NCI-H510A treated with DMSO at 0.1 percent for 48 hours (cell line): ENCODE measurements at places on chromosomes 1 and 21.
A peak's percentile ranks its signal among the peaks of the same experiment; 100 is the strongest.

- no peak for DNase-seq
These were observed 20.2 kb upstream of the ZBTB21 start for GRCh38 chr21:42030311-42030710.

- DNase-seq: no peak
These were observed 63.3 kb downstream of the PLPP3 start for GRCh38 chr1:56515898-56516538.

DNA sequence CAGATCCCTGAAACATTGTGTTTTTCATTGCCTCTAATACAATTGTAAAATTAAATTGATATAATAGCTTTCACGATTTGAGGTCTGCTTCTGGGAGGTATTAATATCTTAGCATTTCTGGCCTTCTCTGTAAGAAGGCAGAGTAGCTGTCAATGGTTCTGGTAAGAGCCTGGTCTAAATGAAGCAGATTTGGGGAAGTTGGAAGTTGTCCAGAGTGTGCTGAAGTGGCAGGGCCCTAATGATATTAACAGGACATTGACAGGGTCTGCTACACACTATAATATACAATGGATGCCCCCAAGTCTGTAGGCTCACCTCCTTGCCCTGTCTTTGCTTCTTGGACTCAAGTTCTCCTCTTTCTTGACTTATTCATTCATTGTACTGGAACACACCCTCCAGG lies 99.5 kb downstream of the C4BPA start:
- DNase-seq: no peak

- DNase-seq: no peak
These were observed 3.4 kb upstream of the PLCH2 start for GRCh38 chr1:2472561-2473177.

DNA sequence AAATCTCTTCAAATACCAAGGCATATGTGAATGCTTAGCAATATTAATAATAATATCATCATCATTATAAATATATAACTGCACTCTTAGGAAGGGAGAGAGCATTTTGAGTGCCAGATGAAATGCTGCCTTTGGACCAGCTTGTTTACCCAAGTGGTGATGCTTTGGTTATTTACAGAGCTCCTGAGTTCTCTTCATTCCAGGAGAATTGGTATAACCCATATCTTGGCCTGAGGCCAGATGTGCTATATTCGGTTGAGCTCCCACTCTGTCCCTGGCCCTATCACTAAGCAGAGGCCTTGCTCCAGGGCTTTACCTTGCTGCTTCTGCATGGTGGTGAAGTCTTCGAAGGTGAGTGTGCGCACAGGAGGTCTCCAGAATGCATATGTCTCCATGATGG lies 89.4 kb downstream of the TBX15 start:
- DNase-seq: no peak

- DNase-seq: no peak
These were observed 417.0 kb upstream of the ESRRG start for GRCh38 chr1:217140041-217140901.

DNA sequence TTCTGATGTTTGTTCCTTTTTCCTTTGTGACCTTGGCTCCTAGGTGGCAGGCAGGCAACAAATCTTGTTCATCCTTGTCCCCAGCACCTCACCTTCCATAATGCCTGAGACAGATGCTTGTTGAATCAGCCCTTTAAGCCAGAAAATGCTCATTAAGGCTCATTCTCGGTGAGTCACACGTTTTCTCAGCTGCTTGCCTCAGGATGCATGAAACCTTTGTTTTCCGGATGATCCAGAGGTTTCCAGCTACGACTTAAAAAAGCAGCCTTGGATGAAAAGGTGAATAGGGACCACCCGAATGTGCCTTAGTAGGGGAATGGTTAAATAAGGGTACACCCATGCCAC lies 4.6 kb upstream of the ATP13A2 start:
- no peak for DNase-seq

DNA sequence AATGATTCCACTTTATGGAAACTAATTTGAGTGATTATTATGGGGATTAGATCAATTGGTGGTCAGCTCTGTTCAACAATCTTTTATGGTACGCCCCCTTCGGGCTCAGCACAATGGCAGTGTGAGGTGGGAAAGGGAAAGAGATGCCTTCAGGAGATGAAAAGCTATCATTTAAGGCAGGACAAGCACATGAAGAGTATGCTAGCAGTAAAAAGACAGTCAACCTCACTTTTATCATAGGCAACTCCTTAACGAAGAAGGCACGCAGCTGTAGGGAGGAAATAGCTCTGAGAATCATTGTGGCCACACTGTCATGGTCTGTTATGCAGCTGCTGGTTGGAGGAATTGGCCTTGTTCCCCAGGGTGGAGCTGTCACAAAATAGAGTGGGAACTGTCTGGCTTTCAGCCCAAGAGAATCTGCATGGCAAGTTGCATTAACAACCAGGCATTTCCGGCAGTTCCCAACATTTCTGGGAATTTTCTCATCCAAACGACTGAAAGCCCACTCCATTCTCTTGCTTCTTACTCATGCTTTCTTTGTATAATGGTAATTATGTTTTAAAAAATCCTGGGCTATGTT lies 54.4 kb upstream of the BCL10 start:
- DNase-seq: no peak

DNA sequence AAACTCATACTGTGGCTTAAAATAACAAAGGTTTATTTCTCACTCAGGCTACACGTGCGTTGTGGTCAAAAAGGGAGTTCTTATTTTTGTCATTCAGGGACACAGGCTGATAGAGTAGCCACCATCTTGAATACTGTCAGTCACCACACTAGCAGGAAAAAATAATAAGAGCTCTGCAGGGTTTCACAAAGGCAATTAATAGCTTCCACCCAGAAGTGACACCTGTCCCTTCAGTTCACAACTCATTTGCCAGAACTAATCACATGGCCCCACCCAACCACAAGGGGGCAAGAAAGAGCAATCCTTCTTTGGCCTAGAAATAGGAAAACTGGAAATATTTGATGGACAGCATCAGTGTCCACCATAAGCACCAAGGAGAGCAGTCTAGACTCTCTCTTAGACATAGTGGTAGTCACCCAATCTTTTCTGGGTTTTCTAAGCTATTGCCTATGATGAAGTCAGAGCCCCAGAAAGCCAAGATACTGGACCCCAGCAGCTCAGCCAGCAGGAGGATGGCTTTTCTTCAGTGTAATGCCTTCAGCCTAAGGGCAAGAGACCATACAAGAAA lies 8.2 kb downstream of the HAPLN2 start:
- DNase-seq: peak; percentile 77

DNA sequence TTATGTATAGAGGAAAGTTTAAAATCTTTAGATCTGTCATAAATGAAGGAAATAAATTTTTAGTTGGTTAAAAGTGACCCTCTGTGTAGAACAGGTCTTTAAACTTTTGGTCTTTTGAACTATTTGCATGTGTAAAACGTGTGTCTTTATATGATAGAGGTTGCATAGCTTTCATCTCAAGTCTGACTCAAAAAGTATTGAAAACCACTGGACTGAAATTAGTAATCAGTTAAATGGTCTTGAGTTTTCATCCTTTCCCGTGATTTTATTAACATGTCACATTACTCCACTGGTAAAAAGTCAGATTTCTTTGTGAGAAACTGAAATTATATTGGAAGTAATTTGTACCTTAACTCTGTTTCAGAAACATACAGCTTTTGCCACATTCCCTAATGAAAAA lies 1.8 kb downstream of the RNPC3 start:
- no peak for DNase-seq

DNA sequence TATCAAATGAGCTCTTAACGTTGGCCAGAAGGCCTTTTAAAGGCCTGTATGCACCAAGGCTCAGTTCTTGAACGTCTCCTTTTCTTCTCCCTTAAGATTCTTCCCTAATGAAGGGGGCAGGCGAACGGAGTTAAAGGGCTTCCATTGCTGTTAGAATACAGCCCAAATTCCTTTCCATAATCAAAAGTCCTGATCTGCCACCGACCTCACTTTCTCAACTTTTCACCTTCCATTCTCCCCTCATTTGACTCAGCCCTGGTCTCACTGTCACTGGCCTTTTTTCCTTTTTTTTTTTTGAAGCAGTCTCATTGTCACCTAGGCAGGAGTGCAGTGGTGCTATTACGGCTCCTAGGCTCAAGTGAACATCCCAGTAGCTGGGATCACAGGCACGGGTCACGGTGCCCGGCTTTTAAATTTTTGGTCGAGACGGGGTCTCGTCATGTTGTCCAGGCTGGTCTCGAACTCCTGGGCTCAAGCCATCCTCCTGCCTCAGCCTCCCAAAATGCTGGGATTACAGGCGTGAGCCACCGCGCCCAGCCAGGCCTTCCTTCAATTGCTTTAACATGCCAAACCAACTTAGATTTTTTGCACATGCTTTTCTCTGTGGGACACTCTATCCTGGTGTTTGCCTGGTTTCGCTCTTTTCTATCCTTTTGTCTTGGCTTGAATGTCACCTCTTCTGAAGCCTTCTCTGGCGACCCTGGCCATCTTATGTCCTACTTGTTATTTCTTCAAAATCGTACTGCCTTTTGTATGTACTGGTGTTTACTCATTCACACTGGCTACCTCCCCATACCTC lies 612 bp upstream of the CMPK1 start:
- DNase-seq: no peak

DNA sequence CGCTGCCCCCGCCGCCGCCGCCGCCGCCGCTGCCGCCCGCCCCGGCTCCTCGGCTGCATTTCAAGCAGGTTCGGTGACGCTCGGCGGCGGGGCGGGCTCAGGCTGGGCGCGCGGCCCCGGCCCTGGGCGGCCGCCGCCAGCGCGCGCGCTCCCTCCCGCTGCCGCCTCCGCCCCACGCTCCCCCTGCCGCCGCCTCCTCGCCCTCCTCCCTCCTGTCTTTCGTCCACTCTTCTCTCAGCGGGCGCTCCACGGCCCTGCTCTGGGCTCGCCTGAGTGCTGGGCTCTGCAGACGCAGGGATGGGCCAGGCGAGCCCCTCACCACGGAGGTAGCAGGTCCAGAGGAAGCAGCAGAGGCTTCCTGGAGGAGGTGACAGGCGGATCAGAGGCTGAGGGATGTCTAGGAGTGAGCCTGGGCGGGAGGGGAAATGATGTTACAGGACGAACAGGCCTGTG lies at the start of gene LRP8:
TSS of gene LRP8 (minus strand) at position 62 of the 453 bp plus-strand sequence. CDS start 158 bp downstream, outside the sequence.
- DNase-seq: peak; percentile 56

- no peak for DNase-seq
These were observed 34.0 kb downstream of the FLVCR1 start for GRCh38 chr1:212892108-212892507.

DNA sequence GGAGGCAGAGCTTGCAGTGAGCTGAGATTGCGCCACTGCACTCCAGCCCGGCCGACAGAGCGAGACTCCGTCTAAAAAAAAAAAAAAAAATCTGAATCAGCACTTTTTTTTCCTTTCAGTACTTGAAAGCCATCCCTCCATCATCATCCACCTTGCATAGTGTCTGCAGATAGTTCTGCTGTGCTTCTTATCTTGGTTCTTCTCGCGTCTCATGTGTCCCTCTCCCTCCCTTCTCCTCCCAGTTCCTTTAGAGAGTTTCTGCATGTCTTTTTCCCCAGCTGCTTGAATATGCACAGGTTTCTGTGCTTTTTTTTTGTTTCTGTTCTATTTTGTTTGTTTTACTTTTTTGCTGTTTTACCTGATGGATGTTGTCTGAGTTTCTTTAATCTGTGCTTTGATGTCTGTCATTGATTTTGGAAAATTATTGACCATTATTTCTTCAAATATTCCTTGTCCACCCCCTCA lies 3.9 kb upstream of the COL18A1 start:
- no peak for DNase-seq
